CD8-positive, alpha-beta memory T cell (primary cell): ENCODE measurements at places on chromosomes 16 and 17. TPM values are rescaled to one million over a fixed set of nuclear protein-coding genes. Genes with fewer than 3 reads are reported as not detected.

DNA sequence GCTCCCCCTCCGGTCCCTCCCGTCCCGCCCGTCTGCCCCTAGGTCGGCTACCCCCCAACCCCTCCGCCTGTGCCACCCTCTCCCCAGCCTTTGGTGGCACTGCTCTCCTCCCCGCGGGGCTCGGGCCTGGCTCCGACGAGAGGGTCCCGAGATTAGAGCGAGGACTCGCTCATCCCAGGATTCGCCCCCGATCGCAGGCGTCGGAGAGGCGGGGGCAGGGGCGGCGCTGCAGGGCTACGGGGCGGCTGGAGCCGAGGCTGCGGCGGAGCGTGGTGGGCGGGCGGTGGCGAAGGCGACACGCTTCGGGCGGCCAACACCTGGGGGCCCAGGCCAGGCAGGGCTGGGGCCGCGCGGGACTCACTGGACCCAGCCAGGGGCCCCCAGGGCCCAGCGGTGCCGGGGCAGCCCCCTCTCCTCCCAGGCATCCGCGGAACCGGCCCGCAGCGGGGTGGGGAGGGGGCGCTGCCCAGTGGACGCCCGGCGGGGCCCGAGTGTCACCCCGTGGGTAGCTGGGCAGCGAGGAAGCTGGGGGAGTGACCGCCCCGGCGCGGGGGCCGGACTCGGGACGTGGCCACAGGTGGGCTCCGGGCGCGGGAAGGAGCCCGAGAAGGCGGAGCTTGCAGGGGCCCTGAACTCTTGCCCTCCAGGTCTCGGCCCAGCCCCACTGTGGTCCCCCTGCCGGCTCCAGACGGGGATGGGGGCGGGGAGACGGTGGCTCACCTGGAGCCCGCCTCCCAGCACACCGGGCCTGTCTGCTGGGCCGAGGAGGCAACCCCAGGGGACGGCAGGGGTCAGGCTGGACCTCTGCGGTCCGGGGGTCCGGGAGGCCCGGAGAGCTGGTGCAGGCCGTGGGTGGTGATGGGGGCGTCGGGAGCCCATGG is 1.5 kb downstream of the MGAT5B start:
- no peaks in the 10 kb centered on the region for H3K36me3 ChIP-seq
- no peak for DNase-seq
- H3K27ac ChIP-seq, result no peak overlapping the region

DNA sequence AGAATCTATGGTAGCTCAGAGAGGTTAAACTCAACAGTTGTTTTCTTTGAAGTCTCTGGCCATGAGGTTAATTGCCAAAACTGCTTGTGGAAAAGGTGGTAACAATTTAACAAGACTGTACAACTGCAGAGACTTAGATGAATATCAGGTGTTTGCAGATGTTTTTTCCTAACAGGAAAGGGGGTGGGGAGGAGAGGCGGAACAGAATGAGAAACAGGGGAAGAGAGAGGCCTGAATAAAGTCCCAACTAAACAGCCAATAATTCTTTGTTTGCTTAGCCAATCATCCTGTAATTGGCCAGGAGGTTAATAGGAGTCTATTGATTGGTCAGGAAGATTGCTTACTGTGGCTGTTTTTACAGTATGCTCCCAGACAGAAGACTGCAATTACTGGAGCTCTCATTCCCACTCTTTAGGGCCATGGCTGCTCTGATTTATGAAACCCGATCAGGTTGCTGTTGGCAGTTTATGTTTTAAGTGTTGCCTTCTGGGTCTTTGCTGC is 249.7 kb upstream of the TBX2 start:
- H3K27ac ChIP-seq, result no peak overlapping the region
- no peak overlapping the region for H3K4me3 ChIP-seq
- no peak for DNase-seq
- no peaks in the 10 kb centered on the region for H3K36me3 ChIP-seq
- H3K4me1 ChIP-seq, result no peaks in the 10 kb centered on the region
- no peaks in the 10 kb centered on the region for H3K27me3 ChIP-seq

GRCh38 chr17:41013181-41013580 is 4.3 kb upstream of the KRTAP3-1 start:
- H3K36me3 ChIP-seq, result no peaks in the 10 kb centered on the region
- no peaks in the 10 kb centered on the region for H3K4me1 ChIP-seq
- no peak overlapping the region for H3K4me3 ChIP-seq
- H3K27ac ChIP-seq, result no peak overlapping the region

DNA sequence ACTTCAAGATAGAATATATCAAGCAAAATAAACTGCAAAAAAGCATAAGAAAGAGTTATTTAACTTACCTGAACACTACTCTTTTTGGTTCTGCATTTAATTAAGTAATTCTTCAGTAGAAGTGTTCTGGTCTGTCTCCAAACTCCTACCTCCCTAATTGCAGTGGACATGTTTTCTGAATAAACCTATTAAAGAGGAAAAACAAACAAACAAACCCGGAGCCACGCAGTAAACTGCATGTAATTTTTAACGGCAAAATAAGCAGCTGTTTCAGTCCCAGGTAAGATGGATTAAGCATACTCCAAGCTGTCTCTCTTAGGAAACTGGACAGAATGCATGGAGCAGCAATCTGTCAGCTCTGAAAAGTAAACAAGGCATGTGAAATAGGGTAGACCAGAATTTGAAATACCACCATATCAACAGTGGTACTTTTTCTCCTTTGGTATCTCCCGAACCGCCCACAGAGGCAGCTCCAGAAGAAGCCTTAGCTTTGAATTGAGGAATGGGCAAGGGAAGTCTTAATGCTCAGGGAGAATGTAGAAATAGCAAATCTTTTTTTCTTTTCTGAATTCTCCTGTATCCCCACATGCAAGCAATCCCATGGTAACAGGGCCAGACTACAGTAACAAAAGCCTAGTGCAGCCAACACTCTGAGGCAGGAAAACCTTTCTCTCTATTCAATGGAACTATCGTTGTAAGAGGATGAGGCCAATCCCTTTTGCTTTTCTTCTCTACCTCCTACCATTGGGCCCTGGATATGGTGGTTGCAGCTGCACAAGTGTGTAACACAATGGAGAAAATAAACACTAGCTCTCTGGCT is 12.5 kb downstream of the ABCA5 start:
- no peak overlapping the region for H3K27ac ChIP-seq
- H3K27me3 ChIP-seq, result no peaks in the 10 kb centered on the region
- no peaks in the 10 kb centered on the region for H3K36me3 ChIP-seq
- no peak overlapping the region for H3K4me3 ChIP-seq
- H3K4me1 ChIP-seq, result no peaks in the 10 kb centered on the region

GRCh38 chr16:7867831-7868230 is 535.2 kb downstream of the RBFOX1 start:
- H3K4me1 ChIP-seq, result no peaks in the 10 kb centered on the region
- DNase-seq, result no peak
- H3K27ac ChIP-seq, result no peak overlapping the region
- H3K36me3 ChIP-seq, result no peaks in the 10 kb centered on the region

Gene TEKT5
- not detected for total RNA-seq
